ENCODE measurements at places on chromosomes 16 and 17.

- DNase-seq, result no peak
These were observed 162.2 kb upstream of the ZNF267 start for GRCh38 chr16:31711344-31711845.

DNA sequence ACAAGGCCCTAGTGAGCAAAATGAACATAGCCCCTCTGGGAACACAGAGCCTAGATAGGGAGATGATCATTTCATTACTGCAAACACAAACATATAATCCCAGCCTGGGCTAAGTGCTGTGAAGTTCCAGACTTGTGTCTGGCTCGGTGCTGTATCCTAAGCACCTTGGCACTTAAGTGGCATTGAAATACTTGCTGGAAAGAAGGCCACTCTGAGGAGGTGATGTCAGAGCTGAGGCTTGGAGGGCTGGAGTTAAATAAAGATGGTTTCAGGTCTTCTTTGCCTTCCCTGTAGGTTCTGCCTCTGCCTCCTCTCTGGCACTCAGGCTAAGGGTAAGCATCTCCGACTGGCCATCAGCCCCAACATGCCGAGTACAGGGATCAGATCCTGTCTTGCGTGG is 2.4 kb upstream of the CACNA1G start:
- no peak for DNase-seq

DNA sequence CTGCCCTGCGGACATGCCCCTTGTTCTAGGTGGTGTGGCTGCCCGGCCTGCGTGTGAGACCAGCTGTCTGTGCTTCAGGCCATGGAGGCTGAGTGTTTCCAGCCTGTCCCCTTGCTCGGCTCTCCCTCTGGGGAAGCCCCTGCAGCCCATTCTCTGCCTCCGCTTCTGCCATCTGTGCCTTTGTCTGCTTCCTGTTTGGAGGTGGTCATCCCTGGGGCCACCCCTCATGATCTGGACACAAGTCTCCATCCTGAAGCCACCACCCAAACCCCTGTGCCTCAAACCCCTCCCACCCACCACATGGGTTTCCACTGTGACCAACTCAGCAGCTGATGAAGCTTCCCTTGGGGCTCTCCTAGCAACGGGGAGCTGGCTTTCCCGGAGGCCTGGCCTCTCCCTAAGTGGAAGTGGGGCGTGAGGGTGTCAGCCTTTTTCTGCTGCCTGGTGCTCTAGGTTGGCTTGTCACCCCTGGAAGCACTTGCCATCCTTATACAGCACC is 184.9 kb downstream of the SEC14L1 start:
- DNase-seq, result peak; percentile 1

GRCh38 chr17:82912484-82913089 is 72.8 kb upstream of the ZNF750 start:
- DNase-seq, result no peak

GRCh38 chr17:69678206-69678605 is 263.7 kb downstream of the MAP2K6 start:
- no peak for DNase-seq

- no peak for DNase-seq
These were observed 251.6 kb downstream of the SNX29 start for GRCh38 chr16:12228079-12228601.

- DNase-seq, result no peak
These were observed 239.0 kb downstream of the SOX9 start for GRCh38 chr17:72359811-72360210.

DNA sequence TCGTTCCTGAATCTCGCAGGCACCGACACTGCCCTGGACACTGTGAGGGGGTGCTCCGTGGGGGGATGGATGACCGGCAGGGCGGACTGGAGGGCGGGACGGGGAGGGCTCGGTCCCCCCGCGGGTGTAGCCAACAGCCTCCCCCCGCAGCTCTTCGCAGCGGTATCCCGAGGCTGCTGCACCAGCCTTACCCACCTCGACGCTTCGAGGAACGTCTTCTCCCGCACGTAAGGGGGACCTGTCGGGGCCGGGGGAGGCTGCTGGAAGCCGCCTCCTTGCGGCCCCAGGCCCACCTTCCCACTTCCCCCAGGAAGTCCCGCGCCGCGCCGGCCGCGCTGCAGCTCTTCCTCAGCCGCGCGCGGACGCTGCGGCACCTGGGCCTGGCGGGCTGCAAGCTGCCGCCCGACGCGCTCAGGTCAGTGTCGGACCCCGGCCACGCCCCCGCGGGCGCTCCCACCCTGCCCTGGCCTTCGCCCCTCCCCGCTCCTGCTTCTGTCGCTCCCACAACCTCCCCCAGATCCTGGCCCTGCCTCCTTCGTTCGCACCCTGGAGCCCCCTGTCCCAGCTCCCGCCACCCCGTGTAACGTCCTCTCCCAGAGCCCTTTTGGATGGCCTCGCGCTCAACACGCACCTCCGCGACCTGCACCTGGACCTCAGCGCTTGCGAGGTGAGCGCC is 3.3 kb downstream of the CARMIL2 start:
- DNase-seq, result no peak

GRCh38 chr16:9950658-9951057 is 231.6 kb downstream of the GRIN2A start:
- no peak for DNase-seq

All from dorsolateral prefrontal cortex (tissue), 122 donors.